ENCODE measurements at places on chromosomes 3 and 15. TPM values are rescaled to one million over a fixed set of nuclear protein-coding genes. Genes with fewer than 3 reads are reported as not detected.

The LRRC31 gene
- total RNA-seq: not detected

The PTH1R gene
- total RNA-seq: 0.06 TPM

The GNAT1 gene
- total RNA-seq: not detected

The AP3B2 gene
- not detected for total RNA-seq

The KNG1 gene
- total RNA-seq: not detected

The HCLS1 gene
- total RNA-seq: 31.9 TPM

The MYZAP gene
- 53.4 TPM for total RNA-seq

The PP2D1 gene
- not detected for total RNA-seq

The GXYLT2 gene
- total RNA-seq: under 0.01 TPM

The ZBTB20 gene
- 10.7 TPM for total RNA-seq

The GHRL gene
- 0.69 TPM for total RNA-seq

The SLC28A2 gene
- total RNA-seq: not detected

The HIGD2B gene
- not detected for total RNA-seq

The ARNT2 gene
- 0.44 TPM for total RNA-seq

The C3orf49 gene
- not detected for total RNA-seq

The UCN2 gene
- total RNA-seq: not detected

The TMOD2 gene
- 20.7 TPM for total RNA-seq

The ITGB5 gene
- total RNA-seq: 147 TPM

The ZNF710 gene
- 6.6 TPM for total RNA-seq

The AGTR1 gene
- total RNA-seq: not detected

The KLHL6 gene
- 6.9 TPM for total RNA-seq

The TM4SF4 gene
- total RNA-seq: not detected

The CHP1 gene
- total RNA-seq: 39.3 TPM

The FSIP1 gene
- 0.16 TPM for total RNA-seq

The MKRN2OS gene
- total RNA-seq: not detected

The ADCY5 gene
- total RNA-seq: 0.06 TPM

The ETFA gene
- 246 TPM for total RNA-seq

The RLBP1 gene
- not detected for total RNA-seq

The TRIM42 gene
- not detected for total RNA-seq

The CPLX3 gene
- not detected for total RNA-seq

The FOXB1 gene
- not detected for total RNA-seq

The STAC gene
- total RNA-seq: 7.4 TPM

The BMF gene
- total RNA-seq: 5.3 TPM

The MUC20 gene
- not detected for total RNA-seq

The FGF7 gene
- not detected for total RNA-seq

The CLEC3B gene
- total RNA-seq: 0.57 TPM

The C3orf20 gene
- total RNA-seq: not detected

The MCTP2 gene
- total RNA-seq: 13.4 TPM

The GALNT15 gene
- 113 TPM for total RNA-seq
